SK-N-DZ (cell line): ENCODE measurements at places on chromosomes 7 and 10.

DNA sequence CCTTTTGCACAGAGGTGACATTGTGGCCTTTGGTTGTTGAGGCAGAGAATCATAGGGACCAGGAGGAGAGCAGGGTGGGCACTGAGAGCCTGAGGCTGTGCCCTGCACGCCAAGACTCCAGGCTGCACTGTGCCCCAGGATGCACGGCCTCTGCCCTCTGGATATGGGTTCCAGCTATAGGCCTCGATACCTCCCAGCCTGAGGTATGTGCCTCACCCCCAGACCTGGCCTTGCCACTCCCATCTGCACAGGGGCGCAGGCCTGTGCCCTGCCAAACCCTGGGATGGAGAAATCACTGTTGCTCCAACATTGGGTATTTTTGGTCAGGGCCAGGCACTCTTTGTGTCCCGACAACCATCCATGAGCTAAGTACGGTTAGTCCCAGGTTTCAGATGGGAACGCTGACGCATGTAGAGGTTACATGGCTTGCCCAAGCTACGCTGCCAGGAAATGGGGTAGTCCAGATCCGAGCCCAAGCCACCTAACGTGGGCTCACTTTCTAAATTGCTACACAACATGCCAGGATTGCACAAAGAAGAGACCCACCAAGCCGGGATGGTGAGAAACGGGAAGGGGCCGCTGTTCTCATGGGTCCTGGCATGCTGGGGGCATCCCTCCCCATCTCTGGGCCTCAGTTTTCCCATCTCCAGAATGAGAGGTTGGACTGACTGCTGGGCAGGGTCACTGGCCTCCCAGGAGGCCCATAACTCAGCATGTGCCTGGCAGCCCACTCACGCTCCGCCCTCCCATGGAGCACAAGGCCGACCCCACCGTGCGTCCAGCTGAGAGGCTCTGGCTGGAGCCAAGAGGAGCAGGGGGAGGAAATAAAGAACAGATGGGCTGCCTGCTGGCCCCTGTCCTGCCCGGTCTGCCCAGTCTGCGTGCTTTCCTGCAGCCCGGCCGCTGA, 44.2 kb downstream of the ZCCHC24 start:
- no peak for DNase-seq

GRCh38 chr10:15310776-15311568, 60.1 kb downstream of the FAM171A1 start:
- no peak for DNase-seq

GRCh38 chr7:52565974-52566373, 469.5 kb upstream of the POM121L12 start:
- DNase-seq: peak; percentile 70

GRCh38 chr10:77614778-77615625, 22.6 kb downstream of the KCNMA1 start:
- DNase-seq: no peak

GRCh38 chr10:133258818-133259601, 17.7 kb downstream of the ADAM8 start:
- DNase-seq: no peak

DNA sequence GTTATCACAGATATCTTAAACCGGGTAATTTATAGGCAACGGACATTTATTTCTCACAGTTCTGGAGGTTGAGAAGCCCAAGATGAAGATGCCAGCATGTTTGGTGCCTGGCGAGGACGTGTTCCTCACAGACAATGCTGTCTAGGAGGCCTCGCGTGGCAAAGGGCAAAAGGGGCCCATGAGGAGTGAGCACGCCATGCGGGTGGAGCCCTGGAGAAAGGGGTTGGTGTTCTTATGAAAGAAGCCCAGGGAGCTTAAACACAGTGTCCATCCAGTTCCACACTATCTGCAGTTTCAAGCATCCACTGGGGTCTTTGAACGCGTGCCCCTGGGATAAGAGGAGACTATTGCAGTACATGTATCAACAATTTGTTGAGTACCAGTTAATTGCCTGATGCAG, 51.4 kb downstream of the CXCL12 start:
- no peak for DNase-seq

DNA sequence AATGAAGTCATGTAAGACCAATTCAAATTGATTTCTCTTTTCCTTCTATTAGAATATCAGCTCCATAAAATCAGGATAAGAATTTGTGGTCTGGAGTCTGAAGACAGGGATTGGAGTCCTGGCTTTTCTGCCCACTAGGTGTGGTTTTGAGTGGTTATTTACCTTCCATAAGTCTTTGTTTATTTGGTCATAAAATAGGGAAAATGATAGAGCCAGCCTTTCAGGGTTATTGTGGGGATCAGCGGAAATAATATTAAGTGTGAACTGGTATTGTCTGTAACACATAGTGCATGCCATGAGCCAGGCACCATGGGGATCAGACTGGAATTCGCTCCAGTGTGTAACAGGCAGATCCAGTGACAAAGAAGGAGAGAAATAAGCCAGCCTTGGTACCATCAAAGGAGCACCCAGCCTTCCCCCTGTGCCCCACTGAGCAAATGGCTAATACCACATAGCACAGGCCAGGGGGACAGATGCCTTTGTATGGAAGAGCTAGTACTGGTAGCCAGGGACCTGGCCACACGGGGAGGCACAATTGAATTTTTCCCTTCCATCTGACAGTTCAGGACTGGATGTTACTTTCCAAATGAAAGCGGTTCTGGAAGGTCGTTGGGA, 509.7 kb upstream of the PODXL start:
- DNase-seq: no peak

DNA sequence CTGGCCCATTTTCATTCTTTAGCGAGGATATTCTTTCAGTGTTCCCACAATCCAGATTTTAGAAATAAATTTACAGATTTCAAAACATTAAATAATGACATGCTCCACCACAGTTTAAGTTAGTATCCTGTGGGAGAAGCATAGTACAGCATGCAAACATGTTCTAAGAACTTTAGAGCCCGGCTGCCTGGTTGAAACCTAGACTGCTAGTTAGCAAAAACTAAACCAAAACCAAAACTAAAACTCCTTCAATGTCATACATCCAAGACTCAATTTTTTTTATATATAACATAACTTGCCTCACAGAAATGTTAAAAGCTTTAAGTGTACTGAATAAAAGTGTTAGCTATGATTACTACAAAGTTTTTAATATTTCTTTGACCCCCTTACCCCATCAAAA, 17.0 kb downstream of the TRA2A start:
- no peak for DNase-seq

- no peak for DNase-seq
Observed at GRCh38 chr7:30917216-30917893, 5.7 kb downstream of the AQP1 start.

DNA sequence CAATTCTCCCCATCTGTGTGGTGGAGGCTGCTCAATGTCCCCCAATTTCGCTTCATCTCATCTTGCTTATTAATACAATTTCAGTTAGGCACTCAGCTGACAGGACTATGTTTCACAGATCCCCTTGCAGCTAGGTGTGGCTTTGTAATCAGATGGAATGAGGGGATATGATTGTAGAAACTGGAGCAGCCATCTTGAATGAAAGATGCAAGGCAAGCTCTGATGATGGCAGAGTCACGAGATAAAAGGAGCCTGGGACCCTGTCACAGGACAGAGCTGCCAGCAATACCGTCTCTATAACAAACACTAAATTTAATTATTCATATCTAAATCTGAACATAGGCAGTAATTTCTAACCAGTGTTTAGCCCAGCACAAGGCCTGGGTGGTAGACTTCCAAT, 991 bp upstream of the DLD start:
- DNase-seq: peak; percentile 25

DNA sequence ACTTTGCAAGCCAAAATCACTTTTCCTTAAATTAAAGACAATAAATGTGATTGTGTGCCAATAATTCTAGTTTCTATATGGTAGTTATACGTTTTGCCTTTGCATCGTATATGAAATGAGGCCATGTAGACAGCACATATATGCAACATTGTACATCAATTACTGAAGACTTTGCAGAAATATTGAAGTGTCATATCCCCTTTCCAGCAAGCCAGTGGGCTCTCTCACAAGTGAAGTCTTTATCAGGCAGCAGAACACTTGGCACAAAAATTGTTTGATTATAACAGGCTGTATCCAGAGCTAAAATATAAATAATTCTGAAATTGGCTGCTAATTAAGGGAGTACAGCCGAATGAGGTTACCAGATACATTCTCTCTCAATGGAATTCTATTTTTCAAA, 588.6 kb upstream of the SEMA3D start:
- no peak for DNase-seq

- no peak for DNase-seq
Observed at GRCh38 chr7:74282748-74283459, 6.3 kb upstream of the CLIP2 start.

GRCh38 chr7:33739286-33739685, 166.1 kb upstream of the BMPER start:
- no peak for DNase-seq

DNA sequence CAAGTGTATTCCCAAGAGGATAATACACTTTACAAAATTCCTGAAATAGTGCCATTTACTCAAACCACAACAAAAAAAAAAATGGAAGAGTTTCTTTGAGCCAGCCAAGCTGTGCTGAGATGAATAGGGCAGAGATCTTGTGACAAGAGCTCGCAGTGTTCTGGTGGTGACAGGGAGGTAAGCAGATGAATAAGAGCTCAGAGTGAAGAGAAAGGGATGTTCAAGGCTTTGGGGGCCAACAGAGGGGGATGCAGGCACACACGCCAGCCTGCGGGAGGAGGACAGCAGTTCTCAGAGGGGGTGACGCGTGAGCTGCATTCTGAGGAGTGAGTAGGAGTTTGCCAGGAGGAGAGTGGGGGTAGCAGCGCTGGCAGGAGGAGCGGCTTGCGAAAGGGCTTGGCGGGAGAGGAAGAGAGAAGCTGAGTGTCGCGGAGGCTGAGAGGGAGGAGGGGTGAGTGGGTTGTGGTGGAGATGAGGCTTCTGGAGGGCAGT, 194.4 kb upstream of the IMMP2L start:
- no peak for DNase-seq

- DNase-seq: no peak
Observed at GRCh38 chr10:132100091-132100481, 34.3 kb downstream of the JAKMIP3 start.

GRCh38 chr10:122481296-122482056, 20.1 kb downstream of the HTRA1 start:
- no peak for DNase-seq

- no peak for DNase-seq
Observed at GRCh38 chr10:116752563-116752962, 10.2 kb upstream of the HSPA12A start.

DNA sequence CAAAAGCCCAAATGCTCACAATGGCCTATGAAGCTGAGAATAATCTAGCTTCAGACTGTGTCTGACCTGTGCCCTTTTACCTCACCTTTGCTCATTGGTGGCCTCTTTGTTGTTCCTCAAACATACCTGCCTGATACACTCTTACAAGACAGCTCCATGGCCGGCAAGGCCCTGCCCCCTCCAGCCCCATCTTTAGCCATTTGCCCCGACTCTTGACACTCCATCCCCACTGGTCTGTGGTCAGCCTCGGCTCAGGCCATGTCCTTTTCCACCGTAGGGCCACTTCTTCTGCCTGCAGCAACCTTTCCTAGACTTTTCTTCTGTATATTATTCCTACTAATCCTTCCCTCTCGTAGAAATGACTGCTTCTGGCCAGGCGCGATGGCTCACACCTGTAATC, 265.2 kb downstream of the RPS24 start:
- no peak for DNase-seq

DNA sequence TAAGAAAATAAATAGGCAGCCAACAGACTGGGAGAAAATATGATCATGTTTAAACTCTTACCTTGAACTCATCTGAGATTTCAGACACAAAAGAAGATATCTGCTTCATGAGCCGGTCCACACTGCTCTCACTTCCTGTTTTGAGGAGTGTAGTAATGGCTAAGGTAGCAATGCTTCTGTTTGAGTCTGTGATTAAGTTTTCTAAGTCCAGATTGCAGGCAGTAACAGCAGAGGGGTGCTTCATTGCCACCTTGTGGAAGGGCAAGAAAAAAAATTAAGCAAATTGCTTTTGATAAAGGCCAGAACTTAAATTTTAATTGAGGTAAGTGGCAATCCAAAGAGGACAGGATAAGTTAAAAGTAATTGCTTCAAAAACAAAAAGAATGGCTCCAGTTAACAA, 69.1 kb downstream of the MEST start:
- peak; percentile 18 for DNase-seq

- no peak for DNase-seq
Observed at GRCh38 chr7:155340721-155341120, 43.0 kb downstream of the INSIG1 start.

DNA sequence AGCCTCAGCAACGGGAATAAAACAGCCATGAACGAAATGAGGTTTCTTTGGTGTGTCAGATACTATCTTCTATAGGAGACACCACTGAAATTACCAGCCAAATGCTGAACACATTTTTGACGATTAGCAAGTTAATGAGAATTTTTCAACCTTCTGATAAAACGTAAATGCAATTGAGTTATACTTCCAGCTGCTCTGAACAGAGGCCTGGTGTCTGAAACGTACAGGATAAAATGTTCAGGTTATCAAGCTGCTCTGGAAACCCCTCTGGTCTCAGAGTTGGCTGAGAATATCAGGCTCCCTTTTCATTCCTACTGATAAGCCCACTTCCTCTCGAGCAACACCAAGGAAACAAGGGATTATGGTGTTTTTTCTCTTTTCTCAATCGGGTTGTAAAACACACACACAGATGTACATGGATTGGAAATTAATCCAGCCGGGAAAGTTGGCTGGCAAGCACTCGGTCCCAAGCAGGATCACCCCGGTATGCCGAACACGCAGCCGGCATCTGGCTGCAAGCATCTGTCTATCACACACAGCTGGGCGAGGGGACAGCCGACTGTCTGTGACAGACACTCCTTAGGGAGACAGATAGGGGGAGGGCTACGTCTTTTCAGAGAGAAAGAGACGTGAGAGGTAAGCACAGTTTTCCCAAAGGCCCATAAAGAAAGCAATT, 171.8 kb downstream of the PRKAG2 start:
- DNase-seq: peak; percentile 56

DNA sequence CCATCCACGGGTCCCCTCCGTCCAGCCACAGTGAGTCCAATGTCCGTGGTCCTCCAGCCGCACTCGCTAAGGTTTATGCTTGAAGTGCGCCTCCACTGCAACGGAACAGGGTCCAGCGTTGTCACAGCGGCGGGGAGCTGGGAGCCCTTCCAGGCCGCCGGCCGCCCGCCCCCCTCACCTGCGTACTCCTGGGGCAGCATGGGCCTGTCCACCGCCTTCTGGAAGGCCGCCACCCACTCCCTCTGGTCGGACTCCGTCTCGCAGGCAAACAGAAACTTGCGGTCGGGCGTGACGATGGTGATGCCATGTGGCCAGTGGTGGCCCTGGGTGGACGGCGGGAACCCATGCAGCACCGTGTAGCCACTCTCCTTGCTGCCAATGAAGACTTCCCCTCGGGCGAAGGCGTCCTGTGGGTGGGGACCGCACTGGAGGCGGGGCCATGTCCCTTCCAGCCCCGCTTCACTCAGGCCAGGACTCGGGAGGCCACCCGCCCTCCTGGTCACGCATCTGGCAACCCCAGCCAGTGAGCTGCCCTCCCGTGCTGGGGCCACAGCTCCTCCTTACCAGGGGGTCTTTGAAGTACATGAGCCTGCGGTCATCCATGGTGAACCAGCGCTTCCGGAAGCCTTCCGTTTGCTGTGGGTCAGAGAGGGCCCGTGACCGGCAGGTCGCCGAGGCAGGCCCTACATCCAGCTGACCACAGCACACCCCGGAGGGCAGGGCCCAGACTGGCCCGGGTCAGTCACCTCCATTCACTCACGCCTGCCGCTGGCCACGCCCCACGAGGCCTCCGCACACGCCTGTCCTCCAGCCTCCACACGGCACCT, 22.7 kb downstream of the GET4 start:
- no peak for DNase-seq

- DNase-seq: no peak
Observed at GRCh38 chr7:114835861-114836260, 86.0 kb upstream of the MDFIC start.

- DNase-seq: no peak
Observed at GRCh38 chr10:22247636-22248035, 29.8 kb upstream of the EBLN1 start.

- DNase-seq: no peak
Observed at GRCh38 chr7:101179713-101180112, 380 bp downstream of the NAT16 start.
